ENCODE measurements at places on chromosomes 2 and 18. TPM values are rescaled to one million over a fixed set of nuclear protein-coding genes. Genes with fewer than 3 reads are reported as not detected.

Gene PXDN
- total RNA-seq, result 12.3 TPM

Gene AKAIN1
- not detected for total RNA-seq

Gene ATOH8
- 16.6 TPM for total RNA-seq

Gene FKBP1B
- 11.9 TPM for total RNA-seq

All from A549 treated with dexamethasone at 1 μM for 4 hours (cell line).